ENCODE measurements at places on chromosomes 3 and 15.

DNA sequence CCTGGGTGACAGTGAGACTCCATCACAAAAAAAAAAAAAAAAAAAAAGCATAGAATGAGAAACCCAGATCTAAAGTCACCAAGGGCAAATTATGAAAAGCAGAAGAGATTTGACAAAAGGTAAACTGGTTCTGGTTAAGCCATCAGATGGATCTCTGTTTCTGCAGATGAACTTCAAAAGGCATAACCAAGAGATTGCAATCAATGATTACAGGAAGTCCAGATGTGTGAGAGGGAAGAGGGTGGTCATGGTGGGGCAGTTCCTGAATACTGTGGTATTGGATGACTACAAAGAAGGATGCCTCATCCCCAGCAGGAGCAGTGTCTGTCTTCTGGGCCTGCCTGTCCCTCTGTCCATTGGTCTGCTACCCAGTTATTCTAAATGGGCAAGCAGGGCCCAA lies 3.8 kb downstream of the P4HTM start:
- no peak for DNase-seq

DNA sequence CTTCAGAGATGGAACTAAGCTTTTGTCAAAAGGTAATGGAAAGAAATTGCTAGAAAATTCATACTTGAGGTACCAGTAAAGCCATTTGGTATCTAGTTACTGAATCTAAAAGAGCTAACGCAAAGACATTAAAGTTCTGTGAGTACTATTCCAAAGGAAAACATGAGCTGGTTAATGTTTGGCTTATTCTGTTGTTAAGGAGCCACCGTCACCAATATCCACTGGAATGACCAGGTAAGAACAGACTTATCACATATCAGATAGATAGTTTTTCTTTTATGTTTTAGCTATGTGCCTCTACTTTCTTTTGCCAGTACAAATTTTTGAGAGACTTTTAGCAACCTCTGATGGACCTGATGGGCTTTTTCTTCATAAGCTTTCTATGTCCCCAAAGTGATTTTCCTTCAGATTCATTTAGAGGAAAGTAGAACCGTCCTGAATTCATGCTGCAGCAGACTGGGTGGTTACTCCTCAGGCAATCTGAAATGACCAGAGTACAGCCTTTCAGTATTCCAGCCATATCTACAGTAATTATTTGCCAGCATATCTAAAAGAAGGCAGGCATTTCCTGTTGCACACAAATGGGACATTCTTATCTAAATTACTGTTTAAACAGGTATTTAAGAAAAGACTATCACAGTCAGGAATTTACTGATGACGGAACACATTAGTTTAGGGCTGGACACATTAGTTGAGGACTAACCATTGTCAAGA lies 274.1 kb downstream of the MECOM start:
- no peak for DNase-seq

GRCh38 chr3:61638741-61639140 lies 77.4 kb downstream of the PTPRG start:
- DNase-seq, result no peak

- DNase-seq, result peak; percentile 31
These were observed 10.9 kb downstream of the RMDN3 start for GRCh38 chr15:40743921-40744814.

DNA sequence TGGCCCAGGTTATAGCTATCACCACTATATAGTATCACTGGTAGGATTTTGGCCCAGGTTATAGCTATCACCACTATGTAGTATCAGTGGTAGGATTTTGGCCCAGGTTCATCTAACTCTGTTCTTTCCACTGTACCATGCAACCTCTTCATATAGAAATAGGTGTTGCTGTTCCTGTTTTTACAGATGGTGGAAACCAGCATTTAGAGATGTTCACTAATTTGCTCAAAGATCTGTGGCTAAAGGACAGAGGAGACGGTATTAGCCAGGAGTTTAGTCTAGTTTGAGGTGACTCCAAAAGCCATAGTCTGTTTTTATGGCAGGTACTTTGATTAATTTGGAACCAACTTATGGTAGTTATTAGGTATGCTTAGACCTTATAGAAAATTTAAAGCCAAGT lies 3.1 kb downstream of the LRCH3 start:
- DNase-seq, result no peak

DNA sequence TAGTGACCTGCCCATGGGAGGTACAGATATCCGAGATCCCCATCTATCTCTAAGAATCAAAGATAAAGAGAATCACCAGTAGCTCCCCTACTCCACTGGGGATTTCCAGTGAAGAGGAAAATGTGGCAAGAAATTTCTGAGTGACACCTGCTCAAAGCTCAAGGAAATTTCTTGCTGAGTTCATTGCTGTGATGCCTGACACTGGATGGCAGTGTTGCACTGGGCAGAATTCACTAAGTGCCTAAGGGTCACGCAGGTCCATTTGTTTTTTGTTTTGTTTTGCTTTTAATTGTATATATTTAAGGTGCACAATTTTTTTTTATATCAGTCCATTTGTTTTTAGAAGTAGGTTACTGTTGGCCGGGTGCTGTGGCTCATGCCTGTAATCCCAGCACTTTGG lies 109.5 kb upstream of the KCNAB1 start:
- no peak for DNase-seq

- DNase-seq, result no peak
These were observed 461.6 kb downstream of the PYDC2 start for GRCh38 chr3:191922570-191922969.

GRCh38 chr3:40770061-40770460 lies 245.3 kb downstream of the ZNF621 start:
- no peak for DNase-seq

- DNase-seq, result no peak
These were observed 314.2 kb downstream of the LPP start for GRCh38 chr3:188468196-188468595.

GRCh38 chr3:45864760-45865519 lies 21.4 kb upstream of the CCR9 start:
- no peak for DNase-seq

DNA sequence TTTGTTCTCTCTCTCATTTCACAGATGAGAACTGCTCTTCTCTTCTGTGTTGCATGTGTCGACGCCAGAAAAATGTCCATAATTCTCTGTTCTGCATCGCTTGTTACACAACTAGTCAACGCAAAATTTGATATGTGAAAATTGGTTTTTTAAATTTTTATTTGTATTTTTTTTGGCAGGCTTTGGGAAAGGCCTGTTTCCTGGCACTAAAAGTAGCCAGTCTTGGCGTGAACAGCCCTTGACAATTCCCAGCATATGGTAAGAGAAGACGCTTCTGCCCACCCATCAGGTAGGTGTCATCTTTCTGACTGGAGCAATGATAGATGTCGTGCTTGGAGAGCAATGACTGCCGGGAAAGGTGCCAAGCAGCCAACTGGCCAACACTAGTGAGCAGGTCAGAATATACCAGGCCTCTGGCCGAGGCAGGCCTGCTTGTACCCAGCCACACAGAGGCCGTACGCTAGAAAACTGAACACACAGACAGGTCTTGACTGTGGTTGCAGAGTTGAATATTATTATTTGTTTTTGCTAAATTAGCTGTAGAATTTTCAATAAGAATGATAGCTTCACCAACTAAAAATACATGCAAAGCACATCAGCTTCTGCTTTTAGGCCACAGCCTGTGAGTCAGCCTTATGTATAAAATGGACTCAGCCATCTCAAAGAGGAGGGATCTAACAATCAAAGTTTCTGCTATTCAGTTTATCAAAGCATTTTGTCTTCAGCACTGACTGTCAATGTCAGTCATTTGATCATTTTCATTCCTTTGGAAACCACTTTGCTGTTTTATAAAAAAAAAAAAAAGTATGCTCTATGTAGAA lies 837.5 kb downstream of the MCTP2 start:
- no peak for DNase-seq

DNA sequence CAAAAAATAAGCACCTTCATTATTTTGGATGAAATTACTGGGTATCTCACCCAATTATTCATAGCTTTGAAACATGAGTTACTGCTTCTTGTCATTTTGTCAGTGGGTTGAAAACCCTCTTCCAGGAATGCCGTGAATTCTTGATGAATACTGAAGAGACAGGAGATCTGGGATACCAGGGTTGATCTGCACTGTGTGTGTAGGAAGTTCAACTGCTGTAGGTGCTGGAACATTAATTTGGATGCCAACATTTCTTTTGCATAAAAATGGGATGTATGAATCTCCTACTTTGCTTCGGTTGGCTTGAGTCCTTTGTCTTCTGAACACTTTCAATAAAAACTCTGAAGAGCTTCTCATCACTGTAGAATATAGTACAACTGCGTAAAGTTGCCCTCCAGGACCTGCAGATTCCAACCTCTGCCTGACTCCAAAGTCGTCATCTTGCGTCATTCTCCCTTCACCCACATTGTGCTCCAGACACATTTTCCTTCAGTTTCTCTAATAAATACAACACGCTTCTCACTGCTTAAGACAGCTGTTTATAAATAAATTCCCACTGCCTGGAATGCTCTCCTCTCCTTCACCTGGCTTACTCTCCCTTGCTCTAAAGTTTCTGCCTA lies 312.7 kb upstream of the TGFBR2 start:
- DNase-seq, result no peak

GRCh38 chr3:159137949-159138348 lies 336.1 kb downstream of the MFSD1 start:
- DNase-seq, result no peak

DNA sequence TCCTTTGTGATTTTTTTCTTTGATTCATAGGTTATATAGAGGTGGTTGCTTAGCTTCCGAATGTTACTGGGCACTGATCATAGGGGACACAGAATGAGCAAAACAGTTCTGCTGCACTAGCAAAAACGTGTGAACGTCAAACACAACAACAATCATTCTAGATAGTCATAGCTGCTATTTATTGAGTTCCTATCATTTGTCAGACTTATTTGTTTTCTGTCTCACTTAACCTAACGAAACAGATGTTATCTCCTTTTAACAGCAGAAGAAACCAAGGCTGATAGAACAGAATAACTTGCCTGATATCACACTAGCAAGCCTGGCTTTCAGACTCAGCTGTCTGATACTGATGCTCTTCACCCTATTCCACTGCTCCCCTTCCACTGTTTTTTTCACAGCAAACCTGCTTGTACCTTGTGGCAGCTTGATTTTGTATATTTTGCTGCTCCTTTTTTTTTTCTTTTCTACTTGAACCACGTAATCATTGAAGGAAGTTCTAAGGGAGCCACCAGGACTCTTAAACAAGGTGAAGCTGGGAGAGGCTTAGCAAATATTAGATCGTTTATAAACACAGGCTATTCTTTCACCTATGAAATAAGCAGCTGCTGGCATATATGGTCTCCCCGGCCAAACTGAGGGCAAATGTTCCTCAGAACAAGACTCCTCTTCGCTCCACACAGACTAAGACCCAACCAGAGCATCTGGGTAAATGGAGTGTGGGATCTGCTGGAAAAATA lies 78.8 kb downstream of the MCF2L2 start:
- no peak for DNase-seq

- DNase-seq, result no peak
These were observed 176.6 kb downstream of the KLF13 start for GRCh38 chr15:31503256-31503655.

GRCh38 chr3:128282380-128283196 lies 129.3 kb downstream of the EEFSEC start:
- DNase-seq, result no peak

- no peak for DNase-seq
These were observed 46.5 kb downstream of the PTPN9 start for GRCh38 chr15:75532413-75533250.

- DNase-seq, result no peak
These were observed 34.8 kb downstream of the EMC4 start for GRCh38 chr15:34259566-34259965.

GRCh38 chr3:52833202-52833601 lies 1.6 kb downstream of the MUSTN1 start:
- DNase-seq, result no peak

Data from stimulated activated CD4-positive, alpha-beta T cell treated with anti-CD3 and anti-CD28 coated beads, Interleukin-1b, Interleukin-23, amount 100 ng/mL, for 4 hours (primary cell).